SJCRH30 (cell line): ENCODE measurements at places on chromosomes 4 and X. TPM values are rescaled to one million over a fixed set of nuclear protein-coding genes. Genes with fewer than 3 reads are reported as not detected.

DNA sequence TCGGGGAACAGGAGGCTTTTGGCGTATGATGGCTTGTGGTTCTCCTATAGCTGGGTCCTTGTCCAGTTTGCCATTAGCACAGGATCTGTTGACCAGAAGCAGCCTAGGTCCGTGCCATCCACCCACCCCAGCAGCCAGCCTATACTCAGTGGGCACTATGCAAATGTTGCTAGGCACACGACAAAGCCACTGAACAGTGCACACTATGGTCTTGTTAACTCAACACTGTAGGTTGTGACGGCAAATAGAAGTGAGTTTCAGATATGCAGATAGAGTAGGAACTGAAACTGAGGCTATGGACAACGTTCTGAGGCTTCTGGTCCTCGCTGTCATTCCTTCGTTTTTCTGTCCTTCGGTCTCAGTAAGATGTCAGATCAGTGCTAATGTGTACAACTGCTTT, 541.3 kb upstream of the TENM3 start:
- no peaks in the 10 kb centered on the region for H3K4me1 ChIP-seq
- DNase-seq = no peak
- no peaks in the 10 kb centered on the region for H3K27me3 ChIP-seq
- no peak overlapping the region for H3K4me3 ChIP-seq
- H3K27ac ChIP-seq = no peak overlapping the region

- no peak overlapping the region for H3K27ac ChIP-seq
- no peak for DNase-seq
- H3K4me3 ChIP-seq = no peak overlapping the region
- H3K36me3 ChIP-seq = no peaks in the 10 kb centered on the region
- no peaks in the 10 kb centered on the region for H3K27me3 ChIP-seq
Measured at GRCh38 chr4:180106997-180107396, 2136.2 kb upstream of the TENM3 start.

GRCh38 chr4:3388471-3389232, 53.1 kb upstream of the HGFAC start:
- H3K27me3 ChIP-seq = no peaks in the 10 kb centered on the region
- DNase-seq = no peak
- peak overlapping the region; percentile 34 for H3K4me3 ChIP-seq
- no peaks in the 10 kb centered on the region for H3K36me3 ChIP-seq
- no peak overlapping the region for H3K27ac ChIP-seq
- peaks cover 13% of the 10 kb centered on the region; the same call in 1 of the 2 replicates for H3K4me1 ChIP-seq

DNA sequence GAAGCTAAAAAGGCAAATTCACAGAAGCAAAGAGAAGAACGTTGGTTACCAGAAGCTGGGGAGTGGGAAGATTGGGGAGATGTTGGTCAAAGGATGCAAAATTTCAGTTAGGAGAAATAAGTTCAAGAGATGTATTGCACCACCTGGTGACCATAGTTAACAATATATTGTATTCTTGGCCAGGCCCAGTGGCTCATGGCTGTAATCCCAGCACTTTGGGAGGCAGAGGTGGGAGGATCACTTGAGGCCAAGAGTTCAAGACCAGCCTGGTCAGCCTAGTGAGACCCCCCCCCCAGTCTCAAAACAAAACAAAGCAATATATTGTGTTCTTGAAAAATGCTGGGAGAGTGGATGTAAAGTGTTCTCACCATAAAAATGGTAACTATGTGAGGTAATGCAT, 67.9 kb downstream of the TAB3 start:
- no peaks in the 10 kb centered on the region for H3K36me3 ChIP-seq
- H3K27ac ChIP-seq = no peak overlapping the region
- no peak for DNase-seq
- H3K27me3 ChIP-seq = no peaks in the 10 kb centered on the region

The CFAP99 gene
- not detected in 2 replicates for total RNA-seq

GRCh38 chr4:13733817-13734216, 106.3 kb upstream of the BOD1L1 start:
- DNase-seq = no peak
- H3K27me3 ChIP-seq = no peaks in the 10 kb centered on the region
- H3K36me3 ChIP-seq = no peaks in the 10 kb centered on the region
- no peak overlapping the region for H3K4me3 ChIP-seq
- H3K4me1 ChIP-seq = no peaks in the 10 kb centered on the region
- no peak overlapping the region for H3K27ac ChIP-seq

The GABRG1 gene
- not detected in 2 replicates for total RNA-seq

The SEC31A gene
- total RNA-seq = 139 and 153 TPM in 2 replicates

DNA sequence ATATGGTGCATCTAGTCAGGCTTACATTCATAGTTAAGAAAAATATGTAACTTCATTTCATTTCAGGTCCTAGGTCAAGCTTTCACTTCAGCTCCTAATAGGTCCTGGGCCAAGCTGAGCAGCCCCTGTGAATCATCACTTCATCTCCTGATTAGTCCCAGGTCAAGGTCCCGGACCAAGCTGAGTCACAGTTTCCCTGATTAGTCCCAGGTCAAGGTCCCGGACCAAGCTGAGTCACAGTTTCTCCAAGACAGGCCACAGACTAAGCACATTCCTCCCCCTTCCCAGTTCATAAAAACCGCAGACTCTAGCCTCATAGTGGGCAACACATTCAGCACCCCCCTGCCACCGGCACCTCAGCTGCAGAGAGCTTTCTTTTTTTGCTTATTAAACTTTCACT, 1331.8 kb downstream of the PCDH19 start:
- H3K27me3 ChIP-seq = no peaks in the 10 kb centered on the region

The PAK3 gene
- 4.1 and 5.2 TPM in 2 replicates for total RNA-seq

GRCh38 chr4:636628-637159, 11.3 kb downstream of the PDE6B start:
- no peaks in the 10 kb centered on the region for H3K4me1 ChIP-seq
- H3K27me3 ChIP-seq = no peaks in the 10 kb centered on the region
- no peaks in the 10 kb centered on the region for H3K36me3 ChIP-seq
- H3K27ac ChIP-seq = no peak overlapping the region

DNA sequence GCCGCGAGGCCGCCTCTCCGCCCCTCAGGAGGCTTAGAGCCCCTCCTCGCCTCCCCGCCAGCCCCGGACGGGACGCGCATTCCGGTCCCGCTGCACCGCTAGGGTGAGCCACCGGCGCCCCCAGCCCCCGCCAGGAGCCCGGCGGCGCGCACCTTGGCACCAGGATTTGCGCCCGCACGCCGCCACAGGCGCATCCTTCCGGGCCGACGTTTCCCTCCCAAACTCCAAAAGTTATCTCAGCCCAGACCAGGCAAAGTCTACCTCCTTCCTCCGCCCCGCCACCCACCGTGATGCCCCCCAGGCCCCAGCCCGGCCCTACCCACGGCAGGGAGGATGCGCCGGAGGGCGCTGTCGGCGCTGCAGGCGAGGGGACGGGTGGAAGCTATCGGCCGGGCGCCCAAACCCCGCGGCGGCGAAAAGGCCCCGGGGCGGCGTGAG, 538 bp downstream of the SCML2 start:
- H3K27me3 ChIP-seq = no peaks in the 10 kb centered on the region
- H3K36me3 ChIP-seq = no peaks in the 10 kb centered on the region
- peak overlapping the region; percentile 93 for H3K4me3 ChIP-seq
- peak; percentile 53 for DNase-seq
- H3K4me1 ChIP-seq = no peaks in the 10 kb centered on the region

DNA sequence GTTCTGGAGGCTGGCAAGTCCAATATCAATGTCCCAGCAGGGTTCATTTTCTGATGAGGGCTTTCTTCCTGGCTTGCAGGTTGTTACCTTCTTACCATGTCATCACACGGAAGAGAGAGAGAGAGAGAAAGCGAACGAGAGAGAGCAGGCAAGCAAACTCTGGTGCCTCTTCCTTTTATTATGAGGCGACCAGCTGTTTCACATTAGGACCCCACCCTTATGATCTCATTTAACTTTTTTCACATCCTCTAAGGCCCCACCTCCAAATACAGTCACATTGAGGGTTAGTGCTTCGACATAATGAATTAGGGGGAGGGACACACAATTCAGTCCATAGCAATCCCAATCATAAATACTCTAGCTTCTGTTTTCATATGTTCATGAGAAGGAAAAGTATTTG, 10.6 kb upstream of the GPR174 start:
- H3K27me3 ChIP-seq = no peaks in the 10 kb centered on the region
- no peak overlapping the region for H3K27ac ChIP-seq
- H3K4me3 ChIP-seq = no peak overlapping the region
- H3K36me3 ChIP-seq = no peaks in the 10 kb centered on the region
- H3K4me1 ChIP-seq = no peaks in the 10 kb centered on the region

DNA sequence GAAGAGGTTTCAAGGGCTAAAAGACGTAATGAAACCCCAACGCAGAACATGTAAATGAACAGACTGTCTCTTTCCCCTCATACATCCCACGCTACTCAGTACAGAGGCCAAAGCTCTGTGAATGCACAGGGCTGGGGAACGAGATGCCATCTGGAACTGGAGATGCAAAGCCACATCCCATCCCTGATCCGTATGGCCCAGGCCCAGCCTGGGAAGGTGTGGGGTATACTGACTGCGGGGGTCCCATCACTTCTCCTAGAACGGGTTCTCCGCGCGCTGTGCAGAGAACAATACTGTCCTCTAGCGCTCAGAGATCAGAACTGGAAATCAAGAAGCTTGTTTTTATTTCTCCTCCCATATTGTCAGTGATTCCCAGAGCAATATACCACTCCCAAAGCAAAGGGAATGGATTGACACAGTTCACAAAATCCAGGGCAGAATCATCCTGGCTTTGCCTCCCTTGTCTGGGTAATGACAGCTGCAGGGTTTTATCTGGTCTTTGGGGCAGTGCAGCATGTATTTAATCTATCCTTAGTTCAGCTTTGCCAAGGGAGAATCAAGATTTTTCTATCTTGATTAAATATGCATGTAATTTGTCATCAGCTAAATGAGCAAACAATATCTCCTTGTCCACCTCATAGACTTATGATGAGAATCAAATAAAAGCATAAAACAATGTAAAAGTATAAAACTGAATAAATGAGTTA, 47.3 kb upstream of the TLR3 start:
- no peaks in the 10 kb centered on the region for H3K4me1 ChIP-seq
- H3K27ac ChIP-seq = no peak overlapping the region
- H3K4me3 ChIP-seq = no peak overlapping the region
- DNase-seq = no peak
- H3K27me3 ChIP-seq = no peaks in the 10 kb centered on the region
